ENCODE measurements at places on chromosomes 6 and 20.

DNA sequence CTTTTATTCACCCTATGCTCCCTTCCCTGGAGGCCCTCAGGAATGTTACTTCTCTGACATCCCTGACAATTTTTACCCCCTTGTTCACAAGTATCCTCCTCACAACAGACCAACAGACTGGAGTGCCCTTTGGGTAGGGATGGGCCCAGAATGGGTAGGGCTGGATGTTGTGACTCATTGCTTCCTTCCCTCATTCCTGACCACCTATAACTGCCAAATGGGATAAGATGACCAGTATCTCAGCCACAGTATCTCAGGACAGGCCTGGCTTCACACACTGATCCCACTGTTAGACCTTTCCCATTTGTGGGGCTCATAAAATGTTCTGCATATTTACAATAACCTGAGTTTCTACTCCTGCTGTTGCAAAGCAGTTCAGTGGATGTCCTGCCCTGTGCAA, 223.0 kb upstream of the LRFN2 start:
- no peak for DNase-seq

DNA sequence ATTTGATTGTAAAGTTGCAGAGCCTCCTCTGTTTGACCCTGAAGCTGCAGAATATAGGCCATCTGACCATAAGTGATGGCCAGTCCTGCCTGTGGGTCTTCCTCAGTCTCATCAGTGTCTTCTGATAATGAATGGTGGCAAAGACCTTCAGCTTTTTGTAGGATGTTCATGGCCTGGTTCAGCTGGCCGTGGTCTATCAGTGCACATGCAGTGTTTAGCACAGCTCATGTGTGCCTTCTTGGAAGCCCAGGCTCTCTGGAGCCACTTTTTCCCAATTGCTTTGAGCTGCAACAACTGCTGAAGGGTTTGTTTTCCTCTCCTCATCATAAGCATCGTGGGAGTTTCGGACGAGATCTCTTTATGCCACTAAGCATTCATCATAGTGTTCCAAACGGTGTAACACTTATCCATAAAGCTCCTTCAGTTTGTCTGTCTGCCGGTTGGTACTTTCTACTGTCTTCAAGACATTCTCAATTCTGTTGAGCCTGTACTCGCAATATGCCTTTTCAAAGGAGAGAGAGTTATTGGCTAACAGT, 70.1 kb upstream of the TULP4 start:
- no peak for DNase-seq

DNA sequence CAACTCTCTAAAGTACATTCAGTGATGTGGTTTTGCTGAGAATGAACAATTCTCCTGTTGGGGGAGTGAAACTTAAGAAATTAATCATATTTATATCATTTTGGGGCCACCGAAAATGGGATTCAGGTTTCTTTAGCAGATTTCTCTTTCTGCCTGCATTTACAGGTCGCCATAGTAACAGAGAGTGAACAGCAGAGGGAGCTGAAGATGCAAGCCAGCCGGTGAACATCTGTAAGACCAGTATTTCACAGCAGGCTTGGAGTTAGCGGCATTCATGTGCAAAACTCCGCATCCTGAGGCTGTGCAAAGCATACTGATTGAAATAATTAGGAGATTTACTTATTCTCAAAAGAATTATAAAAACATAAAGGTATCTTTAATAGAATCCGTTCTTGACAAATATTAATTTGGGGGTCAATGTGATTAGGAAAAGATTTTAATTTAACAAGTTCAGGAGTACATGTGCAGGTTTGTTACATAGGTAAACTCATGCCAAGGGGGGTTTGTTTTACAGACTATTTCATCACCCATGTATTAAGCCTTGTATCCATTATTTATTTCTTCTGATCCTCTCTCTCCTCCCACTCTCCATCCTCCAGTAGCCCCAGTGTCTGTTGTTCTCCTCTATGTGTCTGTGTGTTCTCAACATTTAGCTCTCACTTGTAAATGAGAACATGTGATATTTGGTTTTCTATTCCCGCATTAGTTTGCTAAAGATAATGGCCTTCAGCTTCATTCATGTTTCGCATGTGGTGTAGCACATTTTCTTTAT, 17.8 kb upstream of the HSF2 start:
- DNase-seq, result peak; percentile 21

DNA sequence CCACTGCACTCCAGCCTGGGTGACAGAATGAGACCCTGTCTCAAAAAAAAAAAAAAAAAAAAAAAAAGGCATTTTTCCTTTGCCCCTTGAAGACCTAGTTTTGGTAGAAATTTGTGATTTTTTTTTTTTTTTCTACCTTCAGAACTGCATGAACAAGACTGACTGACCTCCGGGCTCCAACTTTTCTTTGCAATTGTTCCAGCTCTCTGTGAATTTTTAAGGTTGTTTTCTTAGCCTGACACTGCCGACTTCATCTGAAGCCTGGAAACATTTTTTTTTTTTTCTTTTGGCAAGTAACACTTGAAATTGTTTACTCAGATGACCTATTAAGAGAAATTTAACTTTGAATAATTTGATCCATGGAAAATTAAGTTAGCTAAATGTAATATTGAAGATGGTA, 73.0 kb downstream of the SLC24A3 start:
- DNase-seq, result no peak

- no peak for DNase-seq
Observed at GRCh38 chr6:120055071-120055470, 705.5 kb upstream of the MAN1A1 start.

- no peak for DNase-seq
Observed at GRCh38 chr20:50194831-50195523, 4.3 kb downstream of the CEBPB start.

- DNase-seq, result no peak
Observed at GRCh38 chr6:27273783-27274182, 26.3 kb downstream of the PRSS16 start.

- DNase-seq, result no peak
Observed at GRCh38 chr6:22023937-22024336, 272.9 kb downstream of the PRL start.

Measured in T-helper 9 cell (primary cell).